Iris pigment epithelial cell (primary cell): ENCODE measurements at places on chromosomes 3 and 15.

DNA sequence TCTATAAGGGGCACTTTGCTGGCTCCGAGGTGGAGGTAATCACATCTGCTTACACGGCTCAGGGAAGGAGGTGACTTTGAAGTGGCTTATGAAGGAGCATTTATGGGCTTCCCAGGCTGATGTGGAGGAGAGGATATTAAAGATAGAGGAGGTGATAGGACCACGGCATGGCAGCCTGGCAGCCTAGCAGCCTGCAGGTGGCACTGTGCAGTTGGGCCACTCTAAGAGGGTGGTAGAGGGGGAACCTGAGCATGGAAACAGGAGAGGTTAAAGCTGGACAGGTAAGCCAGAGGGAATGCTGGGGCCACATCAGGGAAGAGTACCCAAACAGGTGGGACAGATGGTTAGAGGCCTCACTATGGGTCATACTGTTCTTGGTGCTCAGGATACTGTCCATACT lies 375.0 kb downstream of the WDR72 start:
- no peak for DNase-seq

GRCh38 chr3:123344175-123344906 lies 104.5 kb downstream of the ADCY5 start:
- DNase-seq: peak; percentile 75

DNA sequence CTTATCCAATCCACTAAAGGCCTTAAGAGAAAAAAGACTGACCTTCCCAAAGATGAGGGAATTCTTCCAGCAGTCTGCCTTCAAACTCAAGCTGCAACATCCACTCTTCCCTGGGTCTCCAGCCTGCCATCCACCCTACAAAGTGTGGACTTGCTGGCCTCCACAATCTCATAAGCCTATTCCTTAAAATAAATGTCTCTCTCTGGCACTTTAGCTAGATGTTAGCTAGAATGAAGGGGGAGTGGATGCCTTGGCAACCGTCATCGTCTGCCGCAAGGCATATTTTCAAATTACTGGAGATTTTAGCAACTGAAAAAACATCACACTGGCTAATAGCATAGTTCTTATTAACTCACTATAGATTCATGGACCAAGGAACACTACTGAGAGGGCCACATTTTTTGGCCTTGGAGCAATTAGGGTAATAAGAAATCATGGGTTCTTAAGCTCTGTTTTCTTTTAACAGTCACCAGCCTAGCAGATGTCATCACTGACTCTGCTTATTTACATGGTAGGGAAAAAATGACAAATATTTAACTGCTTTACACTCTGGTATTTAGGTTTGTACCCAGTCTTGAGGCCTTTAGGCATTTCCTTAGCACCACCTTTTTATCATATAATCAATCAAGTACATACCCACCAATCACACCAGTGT lies 245.3 kb downstream of the MYRIP start:
- DNase-seq: peak; percentile 14

DNA sequence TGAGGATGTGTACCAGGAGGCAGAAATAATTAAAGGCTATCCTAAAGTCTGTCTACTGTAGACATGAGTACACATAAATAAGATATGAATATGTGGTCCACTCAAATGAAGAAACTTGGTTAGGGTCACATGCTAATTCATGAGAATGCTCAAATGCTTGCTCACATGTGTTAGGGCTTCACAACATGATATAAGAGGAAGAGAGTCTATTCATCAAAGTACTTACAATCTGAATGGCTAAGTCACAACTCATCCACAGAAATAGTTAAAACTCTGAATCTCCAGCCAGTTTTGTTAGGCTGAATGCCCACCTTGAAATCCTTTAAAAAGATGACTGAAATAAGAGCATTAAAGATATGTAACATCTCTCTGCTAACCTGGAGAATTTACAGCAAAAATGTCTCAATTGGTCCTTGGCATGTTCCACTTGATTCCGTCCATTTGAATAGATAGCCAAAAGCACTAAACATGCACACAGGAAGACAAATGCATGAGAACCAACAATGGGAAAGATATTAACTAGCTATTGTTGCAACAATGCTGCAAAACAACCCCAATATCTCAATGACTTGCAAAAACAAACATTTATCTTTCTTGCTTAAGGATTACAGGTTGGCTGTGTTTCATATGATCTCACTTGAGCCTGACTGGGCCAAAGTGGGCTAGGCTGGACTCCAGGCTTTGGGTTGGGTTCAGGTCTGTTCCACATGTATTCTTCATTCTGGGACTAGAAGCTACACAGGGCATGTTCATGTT lies 10.6 kb upstream of the TBC1D5 start:
- no peak for DNase-seq

DNA sequence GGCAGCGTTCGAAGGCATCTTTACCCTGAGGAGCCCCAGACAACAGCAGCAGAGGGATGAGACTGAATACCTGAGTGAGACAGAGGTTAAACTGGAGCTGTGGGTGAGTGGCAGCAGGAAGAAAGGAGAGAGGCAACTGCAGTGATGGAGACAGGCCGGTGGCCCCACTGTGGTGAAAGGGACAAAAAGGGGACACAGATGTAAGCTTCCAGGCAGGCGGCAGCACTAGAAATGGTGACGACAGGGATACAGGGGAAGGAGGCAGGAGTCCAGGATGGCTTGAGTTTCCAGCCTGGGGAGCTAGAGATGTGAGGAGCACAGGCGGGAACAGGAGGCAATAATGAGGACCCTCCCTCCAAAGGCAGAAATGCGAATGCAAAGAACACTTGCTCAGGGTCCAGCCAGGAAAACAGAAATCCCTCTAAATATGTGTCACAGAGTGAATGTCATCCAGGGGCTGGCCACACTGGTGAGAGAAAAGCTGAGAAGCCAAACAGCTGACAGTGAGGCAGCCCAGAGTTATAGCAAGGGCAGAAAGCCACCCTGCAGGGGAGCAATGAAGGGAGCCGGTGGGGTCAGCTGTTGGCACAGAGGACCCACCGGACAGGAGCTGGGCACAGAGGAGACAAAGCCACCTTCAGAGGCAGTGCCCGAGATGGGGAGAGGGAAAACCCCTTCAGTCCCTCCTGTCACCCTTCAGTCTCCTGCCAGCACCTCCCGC lies 70.1 kb downstream of the TBC1D2B start:
- DNase-seq: no peak

GRCh38 chr15:82878325-82878724 lies 68.9 kb downstream of the WHAMM start:
- no peak for DNase-seq

DNA sequence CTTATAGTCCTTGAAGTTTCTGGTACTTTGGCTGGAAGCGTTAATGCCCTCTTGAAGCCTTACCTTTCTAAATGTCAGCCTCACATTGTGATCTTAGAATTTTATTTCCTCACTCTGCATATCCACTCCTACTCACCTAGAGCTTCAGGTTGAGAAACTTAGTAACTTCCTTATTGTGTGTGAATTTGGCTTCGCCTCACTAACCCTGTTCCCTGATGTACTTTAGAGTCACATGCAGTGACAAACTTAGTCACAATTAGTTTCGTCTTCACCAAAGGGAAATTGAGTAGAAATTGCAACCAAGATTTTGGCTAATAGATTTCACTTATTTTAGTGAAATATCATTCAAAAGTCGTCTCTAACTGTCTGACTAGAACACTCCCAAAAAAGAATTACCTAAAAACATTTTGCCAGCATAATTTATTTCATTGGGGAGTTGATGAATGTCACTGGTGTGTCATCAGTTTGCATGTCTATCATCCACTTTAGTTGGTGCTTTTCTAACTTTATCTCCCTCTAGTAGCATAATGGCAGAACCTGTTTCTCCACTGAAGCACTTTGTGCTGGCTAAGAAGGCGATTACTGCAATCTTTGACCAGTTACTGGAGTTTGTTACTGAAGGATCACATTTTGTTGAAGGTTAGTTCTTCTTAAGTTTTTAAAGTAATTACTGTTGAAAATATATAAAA lies 960 bp downstream of the MFN1 start:
- DNase-seq: no peak

DNA sequence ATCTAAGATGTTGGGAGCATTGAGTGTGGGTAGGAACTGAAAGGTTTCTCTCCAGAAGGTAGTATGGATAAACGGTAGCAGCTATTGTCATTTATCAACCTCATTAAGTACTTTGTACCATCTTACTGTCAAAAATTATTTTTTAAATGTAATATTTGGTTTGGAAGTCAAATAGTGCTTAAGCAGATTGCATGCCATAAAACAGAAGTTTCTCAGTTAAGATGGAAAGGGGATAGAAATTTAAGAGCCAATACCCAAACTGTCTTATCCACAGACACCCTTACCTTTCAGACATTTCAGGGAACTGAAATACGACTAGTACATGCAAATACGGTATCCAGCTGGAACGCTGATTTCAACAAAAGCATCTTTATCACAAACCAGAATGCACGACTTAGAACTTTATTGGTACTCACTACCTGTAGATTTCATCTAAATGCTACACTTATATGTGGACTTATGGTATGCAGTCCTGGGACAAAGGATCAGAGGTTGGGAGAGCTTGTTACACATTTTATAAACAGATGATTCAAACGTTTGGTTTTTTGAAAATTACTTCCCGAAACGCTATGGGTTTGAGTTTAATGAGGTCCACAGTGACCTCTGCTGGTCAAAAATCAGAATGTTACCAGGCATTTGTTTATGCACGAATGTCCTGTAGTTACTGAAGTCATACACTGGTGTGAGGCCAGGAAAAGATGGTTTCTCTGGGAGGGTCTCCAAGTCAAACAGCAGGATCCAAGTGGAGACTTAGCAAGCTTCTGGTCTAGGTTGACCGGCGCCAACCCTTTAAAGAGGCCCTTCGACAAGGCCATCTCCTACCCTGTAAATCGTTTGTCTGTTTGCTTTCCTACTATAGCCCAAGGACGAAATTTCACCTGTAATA lies 45.7 kb upstream of the DUT start:
- DNase-seq: peak; percentile 89

DNA sequence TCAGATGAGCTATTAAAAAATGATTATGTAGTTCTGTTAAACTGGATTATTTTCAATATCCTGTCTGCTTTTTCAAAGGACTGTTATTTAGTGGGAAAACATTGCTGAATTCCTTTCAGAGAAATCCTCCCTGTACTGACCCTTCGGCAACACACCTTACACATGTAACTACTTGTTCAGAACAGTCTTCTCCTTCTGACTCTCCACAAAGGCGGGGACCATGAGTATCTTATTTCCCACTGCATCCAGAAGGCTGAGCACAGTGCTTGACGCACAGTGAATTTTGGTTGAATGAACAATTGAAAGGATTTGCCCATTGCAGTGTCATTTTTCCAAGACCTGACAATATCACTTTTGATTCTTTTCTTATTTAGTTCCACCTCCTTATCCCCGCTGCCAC lies 23.1 kb upstream of the CFAP161 start:
- DNase-seq: no peak

DNA sequence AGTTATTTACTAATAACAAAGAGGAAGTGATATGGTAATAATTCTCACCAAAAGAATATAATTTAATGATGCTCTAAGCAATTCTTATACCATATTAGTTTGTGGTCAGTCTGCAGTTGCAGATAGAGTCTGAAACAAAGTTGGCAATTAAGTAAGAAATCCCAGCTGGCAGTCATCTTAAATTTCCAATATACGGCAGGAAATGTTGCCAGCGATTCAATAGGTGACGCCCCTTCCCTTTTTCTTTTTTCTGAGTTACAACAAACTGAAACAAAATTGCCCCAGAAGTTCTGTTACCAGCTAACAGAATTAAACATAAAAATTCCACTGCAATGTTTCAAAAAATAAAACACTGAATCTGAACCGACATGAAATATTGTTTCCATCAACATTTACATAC lies 26.7 kb downstream of the LRRFIP2 start:
- DNase-seq: no peak

DNA sequence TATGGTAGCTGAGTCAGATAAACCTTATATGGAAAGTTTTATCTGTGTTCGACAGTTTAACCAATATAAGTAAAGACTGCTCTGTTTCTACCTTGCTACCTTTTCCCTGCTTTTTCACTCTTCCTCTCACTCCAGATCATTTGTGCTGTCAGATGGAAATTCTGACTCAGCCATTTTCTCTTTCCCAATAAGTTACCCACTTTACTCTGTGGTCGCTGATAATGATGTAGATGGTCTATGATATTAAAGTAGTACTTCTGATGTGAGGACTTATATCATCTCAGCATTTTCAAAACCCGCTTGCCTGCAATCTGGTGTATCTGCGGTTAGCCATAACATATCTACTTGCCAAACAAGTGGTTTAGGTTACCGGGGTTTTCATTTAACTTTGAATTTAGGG lies 15.0 kb upstream of the UTS2B start:
- peak; percentile 52 for DNase-seq

DNA sequence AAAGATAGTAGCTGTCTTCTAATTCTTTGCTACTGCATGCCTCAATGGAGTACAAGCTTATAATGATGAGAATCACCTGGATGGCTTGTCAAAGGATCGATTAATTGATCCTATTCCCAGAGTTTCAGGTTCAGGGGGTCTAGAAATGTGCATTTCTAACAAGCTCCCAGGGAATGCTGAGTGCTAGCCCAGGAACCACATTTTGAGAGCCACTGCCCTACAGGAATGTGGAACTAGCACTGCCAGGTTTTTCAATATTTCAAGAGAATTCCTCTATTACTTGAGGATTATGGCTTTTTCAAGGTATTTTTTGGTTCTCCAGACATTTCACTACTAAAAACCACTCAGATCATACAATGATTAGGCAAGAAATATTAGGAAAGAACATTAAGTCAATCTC lies 52.7 kb downstream of the RARB start:
- DNase-seq: no peak

- DNase-seq: no peak
Observed at GRCh38 chr3:11552289-11553264, 91.1 kb downstream of the VGLL4 start.
